T-cell (primary cell): ENCODE measurements at places on chromosomes 4 and X.

- no peak for DNase-seq
These were observed 113.8 kb downstream of the IL13RA2 start for GRCh38 chrX:114903618-114904017.

DNA sequence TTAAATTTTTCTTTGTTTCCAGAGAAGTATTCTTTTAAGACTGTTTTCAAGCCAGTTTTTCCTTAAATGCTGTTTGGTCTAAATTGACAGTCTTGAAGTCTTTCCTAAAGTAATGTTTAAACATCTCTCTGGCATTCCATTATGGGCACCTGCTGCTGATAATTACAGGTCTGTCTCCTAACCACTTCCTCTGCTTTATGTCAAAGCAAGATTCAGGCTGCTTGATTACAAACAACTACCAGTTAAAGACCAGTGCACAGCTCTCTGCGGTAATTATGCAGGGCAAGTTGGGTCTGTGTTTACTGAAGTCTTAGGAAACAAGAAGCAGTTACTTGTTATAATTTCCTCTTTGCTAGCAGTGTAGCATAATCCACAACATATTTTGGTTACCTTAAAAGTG, 17.6 kb downstream of the UNC5C start:
- DNase-seq, result no peak

- peak; percentile 85 for DNase-seq
These were observed 46.4 kb upstream of the ENPP6 start for GRCh38 chr4:184263910-184264732.

DNA sequence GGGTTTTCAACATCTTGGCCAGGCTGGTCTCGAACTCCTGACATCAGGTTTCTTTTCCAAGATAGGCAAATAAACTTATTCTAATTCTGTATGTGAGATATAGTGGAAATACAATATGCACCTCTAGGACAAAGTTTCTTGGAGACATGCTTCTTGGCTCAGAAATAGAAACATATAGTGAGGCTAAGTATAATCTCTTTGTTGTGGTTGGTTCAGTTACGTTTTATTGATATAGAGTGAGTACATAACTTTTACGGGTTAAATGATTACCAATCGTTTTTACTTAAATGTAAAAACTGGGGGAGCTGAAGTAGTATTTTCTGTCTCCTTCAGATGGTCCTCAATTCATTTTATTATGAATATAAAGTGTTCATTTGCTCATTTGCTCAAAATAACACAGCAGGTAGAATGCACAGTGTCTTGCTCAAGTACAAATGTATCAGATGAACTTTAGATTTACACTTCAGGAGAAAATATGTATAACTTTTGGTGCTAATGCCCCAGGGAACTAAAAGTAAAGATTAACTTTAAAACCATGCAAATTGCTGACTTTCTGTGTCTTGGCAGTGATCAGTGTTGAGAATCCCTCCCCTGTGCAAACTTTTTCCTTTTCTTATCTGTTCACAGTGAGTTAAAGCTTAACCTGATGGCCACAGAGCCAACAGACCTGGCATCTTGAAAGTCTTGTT, 77.6 kb downstream of the AFF1 start:
- no peak for DNase-seq

DNA sequence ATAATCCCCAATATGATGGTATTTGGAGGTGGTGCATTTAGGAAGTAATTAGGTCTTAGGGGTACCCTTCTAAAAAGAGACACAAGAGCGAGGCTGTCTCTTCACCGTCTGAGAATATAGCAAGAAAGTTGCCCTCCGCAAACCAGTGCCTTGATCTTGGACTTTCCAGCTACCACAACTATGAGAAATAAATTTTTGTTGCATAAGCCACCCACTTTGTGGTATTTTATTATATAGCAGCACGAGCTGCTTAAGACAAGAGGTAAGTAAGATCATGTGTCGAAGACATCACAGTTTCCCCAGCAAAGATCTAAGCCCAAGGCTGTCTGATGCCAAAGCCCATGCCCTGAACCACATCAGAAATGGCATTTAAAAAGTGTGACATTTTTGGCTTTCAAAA, 9.6 kb upstream of the EXOSC9 start:
- DNase-seq, result no peak

DNA sequence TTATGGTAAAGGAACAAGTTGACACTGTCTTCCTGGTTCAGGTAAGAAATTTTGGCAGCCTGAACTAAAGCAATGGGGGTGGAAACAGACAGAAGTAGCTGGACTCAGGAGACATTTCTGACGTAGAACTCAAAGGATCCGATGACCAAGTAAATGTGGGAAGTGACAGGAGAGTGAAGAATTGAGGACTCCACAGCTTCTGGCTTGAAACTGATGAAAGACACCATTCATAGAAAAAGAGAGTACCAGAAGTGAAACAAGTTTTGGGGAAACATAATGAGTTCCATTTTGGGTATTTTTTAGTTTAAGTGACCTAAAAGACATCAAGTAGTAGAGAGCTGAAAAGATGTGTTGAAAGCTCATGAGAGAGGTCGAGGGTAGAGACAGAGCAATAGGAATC, 5.7 kb downstream of the FAM120C start:
- no peak for DNase-seq
